T-helper 17 cell (primary cell): ENCODE measurements at places on chromosomes 3 and 15.
A peak's percentile ranks its signal among the peaks of the same experiment; 100 is the strongest.

DNA sequence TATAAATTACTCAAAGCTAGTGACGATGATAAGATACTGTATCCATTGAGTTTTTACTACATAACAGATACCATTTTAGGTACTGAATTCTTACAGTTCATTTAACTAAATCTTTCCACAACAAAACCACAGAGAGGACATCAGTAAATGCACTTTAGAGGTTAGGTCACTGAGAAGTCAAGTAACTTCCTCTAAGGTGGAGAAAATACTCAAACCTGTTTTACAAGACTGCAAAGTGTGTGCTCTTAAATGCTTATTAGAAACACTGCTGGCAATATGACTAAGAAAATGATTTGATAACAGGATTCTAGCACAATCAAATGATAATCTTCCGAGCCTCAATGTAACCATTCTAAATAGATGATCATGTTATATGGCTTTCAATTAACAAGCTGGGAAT is 99.4 kb downstream of the UBE3A start:
- no peaks in the 10 kb centered on the region for H3K27me3 ChIP-seq
- no peak for DNase-seq
- no peak overlapping the region for H3K27ac ChIP-seq

DNA sequence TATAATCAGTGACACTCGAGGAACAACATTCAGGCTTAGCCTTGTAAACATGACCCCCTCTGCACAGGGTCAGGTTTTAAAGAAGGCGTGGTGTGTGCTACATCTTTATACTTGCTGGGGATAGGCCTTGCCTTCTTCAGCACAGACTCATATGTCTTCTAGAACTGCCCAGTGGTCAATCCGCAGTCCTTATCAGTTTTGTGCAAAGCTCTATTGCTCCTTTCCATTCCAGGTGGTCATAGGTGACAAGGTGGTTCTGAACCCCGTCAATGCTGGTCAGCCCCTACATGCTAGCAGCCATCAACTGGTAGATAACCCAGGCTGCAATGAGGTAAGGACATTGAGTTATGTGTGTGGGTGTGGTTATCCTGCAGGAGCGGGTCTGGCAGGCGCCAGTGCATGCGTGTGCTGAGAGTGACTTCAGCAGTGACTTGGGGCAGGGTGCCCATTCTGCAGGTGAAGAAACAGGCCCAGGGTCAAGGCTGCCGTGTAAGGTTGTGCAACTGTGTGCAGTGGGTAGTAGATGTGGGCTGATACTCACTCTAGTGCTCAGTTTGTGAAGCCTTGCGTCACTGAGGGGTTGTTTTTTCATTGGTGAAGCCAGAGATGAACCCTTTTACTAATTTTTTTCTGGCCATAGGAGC is 150.9 kb downstream of the ITPR1 start:
- peak overlapping the region; percentile 32 for H3K27ac ChIP-seq
- no peak overlapping the region for H3K4me3 ChIP-seq
- DNase-seq, result no peak
- no peaks in the 10 kb centered on the region for H3K27me3 ChIP-seq

DNA sequence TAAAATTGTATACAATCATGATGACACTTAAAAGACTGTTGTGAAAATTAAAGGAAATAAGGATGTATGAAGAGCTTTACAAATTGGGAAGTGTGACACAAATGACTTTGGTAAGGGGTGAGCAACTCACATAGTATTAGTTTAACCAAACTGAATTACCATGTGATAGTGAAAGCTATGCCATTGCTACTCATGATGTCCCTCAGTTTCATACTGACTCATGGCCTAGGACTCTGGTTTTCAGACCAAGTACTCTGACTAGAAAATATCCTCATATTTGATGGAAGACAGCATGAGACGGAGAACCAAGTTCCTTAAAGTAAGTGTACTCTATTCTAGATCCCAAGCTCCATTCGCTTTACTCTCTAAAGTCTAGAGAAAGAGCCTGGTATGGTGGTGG is 203.2 kb upstream of the ICE2 start:
- H3K27ac ChIP-seq, result no peak overlapping the region
- no peaks in the 10 kb centered on the region for H3K27me3 ChIP-seq
- DNase-seq, result no peak
- peaks cover 2% of the 10 kb centered on the region for H3K36me3 ChIP-seq

DNA sequence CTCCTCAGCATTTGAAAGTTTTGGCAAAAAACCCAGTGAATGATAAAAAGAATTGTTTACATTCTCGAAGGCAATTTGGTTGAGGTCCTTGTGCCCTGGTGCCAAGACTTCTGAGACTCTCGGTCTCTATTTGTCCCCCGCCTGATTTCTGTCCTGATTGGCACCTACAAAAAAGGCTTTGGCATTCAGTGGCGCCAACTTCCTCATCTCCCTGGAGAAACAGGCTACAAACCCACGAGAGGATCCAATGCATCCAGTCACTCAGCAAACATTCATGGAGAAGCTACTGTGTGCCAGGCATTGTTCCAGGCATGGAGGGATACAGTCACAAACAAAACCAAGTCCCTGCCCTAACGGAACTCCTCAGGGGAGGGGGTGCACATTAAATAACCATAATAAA is 42.7 kb downstream of the HES1 start:
- DNase-seq, result no peak
- H3K27me3 ChIP-seq, result peaks cover 43% of the 10 kb centered on the region
- H3K4me1 ChIP-seq, result peaks cover 2% of the 10 kb centered on the region
- no peak overlapping the region for H3K27ac ChIP-seq
- no peak overlapping the region for H3K4me3 ChIP-seq
- peaks cover 2% of the 10 kb centered on the region for H3K36me3 ChIP-seq

DNA sequence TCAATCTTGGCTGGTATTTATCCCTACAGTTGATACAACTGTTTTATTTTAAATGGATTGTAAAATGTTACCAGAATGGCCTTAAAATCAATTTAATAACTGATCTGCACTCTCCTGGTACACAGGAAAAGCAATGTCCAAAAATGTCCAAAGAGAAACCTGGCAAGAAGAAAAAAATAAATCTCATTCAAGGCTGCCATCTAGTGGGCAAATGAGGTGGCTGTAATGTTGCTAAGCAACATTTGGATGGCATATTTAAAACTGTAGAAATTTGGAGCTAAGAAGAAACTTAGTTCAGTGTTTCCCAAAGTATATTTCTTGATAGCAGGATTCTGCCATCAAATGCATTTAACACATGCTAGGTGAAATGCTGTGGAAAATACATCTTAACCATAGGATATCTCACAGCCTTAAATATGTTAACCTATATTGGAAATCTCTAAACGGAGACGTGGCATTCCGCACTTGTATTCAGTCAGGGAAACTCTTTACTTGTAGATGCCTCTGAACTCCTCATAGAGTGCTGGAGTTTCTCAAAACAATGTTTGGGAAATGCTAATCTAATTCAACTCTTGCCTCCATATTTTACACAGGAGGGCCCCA is 216.8 kb downstream of the ERC2 start:
- peaks cover 12% of the 10 kb centered on the region for H3K27me3 ChIP-seq
- H3K27ac ChIP-seq, result no peak overlapping the region
- H3K36me3 ChIP-seq, result peaks cover 2% of the 10 kb centered on the region
- DNase-seq, result no peak

- DNase-seq, result no peak
- no peaks in the 10 kb centered on the region for H3K36me3 ChIP-seq
- H3K27ac ChIP-seq, result no peak within 1 kb of the TSS
- H3K27me3 ChIP-seq, result peaks cover 22% of the 10 kb centered on the region
- peaks cover 13% of the 10 kb centered on the region for H3K4me1 ChIP-seq
- peak within 1 kb of the TSS; percentile 55 for H3K4me3 ChIP-seq
These were observed at the start of gene TIMP4 for GRCh38 chr3:12158387-12159226. TIMP4 (minus strand) TSS chr3:12158912; CDS start chr3:12158840, 72 bp downstream.

DNA sequence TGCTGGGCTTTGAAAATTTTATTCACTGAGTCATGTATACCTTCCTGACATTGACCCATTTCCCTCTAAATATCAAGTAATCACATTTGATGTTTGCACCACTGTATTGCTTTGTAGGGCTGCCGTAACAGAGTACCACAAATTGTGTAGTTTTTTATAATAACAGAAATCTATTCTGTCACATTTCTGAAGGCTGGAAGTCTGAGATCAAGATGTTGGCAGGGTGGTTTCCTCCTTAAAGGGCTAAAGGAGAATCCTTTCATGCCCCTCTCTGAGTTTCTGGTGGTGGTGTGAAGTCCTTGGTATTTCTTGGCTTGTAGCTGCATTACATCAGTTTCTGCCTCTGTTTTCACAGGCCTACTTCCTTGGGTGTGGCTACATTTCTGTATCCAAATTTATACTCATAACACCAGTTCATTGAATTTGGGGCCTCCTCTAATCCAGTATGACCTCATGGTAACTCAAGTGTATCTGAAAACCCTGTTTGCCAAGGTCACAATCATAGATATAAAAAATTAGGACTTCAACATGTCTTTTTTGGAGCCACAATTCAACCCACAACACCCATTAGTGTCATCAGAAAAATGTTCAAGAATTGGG is 29.1 kb upstream of the ST6GAL1 start:
- peak overlapping the region; percentile 47 for H3K27ac ChIP-seq
- H3K4me1 ChIP-seq, result peaks cover 10% of the 10 kb centered on the region
- H3K27me3 ChIP-seq, result no peaks in the 10 kb centered on the region

DNA sequence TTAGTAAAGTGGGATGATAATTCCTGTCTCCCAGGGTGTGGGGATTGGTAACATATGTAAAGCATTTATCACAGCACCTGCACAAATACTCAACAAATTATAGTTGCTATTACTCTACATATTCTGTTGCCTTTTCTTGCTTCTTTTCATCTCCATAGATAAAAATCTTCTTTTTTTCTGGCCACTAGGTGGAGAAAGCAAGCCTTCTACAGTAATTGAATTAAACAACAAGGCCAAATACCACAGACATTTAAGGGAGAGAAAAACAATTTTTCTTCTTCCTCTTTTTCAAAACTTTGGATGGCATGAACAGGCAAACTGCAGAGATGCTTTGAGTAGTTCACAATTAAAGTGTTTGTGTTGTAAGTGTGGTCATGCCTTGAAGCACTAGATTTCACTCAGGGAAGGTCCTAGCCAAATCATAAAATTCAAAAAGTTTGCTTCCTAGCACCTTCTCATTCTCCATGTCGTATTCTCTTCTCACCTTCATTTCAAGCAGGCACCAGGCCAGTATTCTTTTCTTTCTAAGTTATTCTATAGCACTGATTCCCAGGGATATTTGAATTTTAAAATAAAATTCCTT is 493.4 kb upstream of the TGFBR2 start:
- peaks cover 4% of the 10 kb centered on the region for H3K4me1 ChIP-seq
- H3K4me3 ChIP-seq, result no peak overlapping the region
- peak overlapping the region; percentile 14 for H3K27ac ChIP-seq
- DNase-seq, result no peak
- peaks cover 29% of the 10 kb centered on the region for H3K27me3 ChIP-seq

DNA sequence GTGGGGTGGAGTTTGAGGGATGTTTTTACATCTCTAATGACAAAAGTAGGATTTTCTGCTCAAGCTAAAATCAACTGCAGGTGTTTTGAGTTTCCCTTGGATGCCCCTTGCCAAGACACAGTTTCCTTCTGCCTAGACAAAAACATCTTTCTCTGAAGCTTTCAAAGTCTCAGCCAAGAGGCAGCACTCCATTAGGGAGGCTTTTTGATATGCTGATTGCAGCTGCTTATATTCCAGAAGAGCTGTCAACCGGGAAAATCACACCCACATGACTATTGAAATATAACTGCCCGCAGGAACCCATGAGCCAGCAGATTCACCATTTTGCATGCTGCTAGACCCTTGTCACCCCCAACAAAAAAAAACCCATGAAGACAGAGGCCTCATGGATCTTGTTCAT is 27.5 kb upstream of the ZNF148 start:
- H3K4me1 ChIP-seq, result peaks cover 4% of the 10 kb centered on the region
- H3K36me3 ChIP-seq, result peaks cover 3% of the 10 kb centered on the region
- no peak overlapping the region for H3K27ac ChIP-seq

GRCh38 chr3:11651900-11652299 is 8.2 kb upstream of the VGLL4 start:
- H3K4me3 ChIP-seq, result no peak overlapping the region
- DNase-seq, result no peak
- H3K36me3 ChIP-seq, result no peaks in the 10 kb centered on the region
- H3K27me3 ChIP-seq, result no peaks in the 10 kb centered on the region

GRCh38 chr3:35183927-35184675 is 455.2 kb upstream of the ARPP21 start:
- H3K36me3 ChIP-seq, result no peaks in the 10 kb centered on the region
- H3K27me3 ChIP-seq, result no peaks in the 10 kb centered on the region
- no peak overlapping the region for H3K27ac ChIP-seq
- H3K4me3 ChIP-seq, result no peak overlapping the region
- no peak for DNase-seq

GRCh38 chr3:50262778-50263177 is 6.2 kb upstream of the SEMA3B start:
- H3K4me3 ChIP-seq, result no peak overlapping the region
- H3K27ac ChIP-seq, result peak overlapping the region; percentile 68
- H3K27me3 ChIP-seq, result no peaks in the 10 kb centered on the region
- H3K4me1 ChIP-seq, result peaks cover 7% of the 10 kb centered on the region
- no peak for DNase-seq
- no peaks in the 10 kb centered on the region for H3K36me3 ChIP-seq

GRCh38 chr15:58598829-58599210 is 150.7 kb downstream of the ADAM10 start:
- H3K36me3 ChIP-seq, result peaks cover 3% of the 10 kb centered on the region
- H3K4me1 ChIP-seq, result peaks cover 4% of the 10 kb centered on the region
- H3K4me3 ChIP-seq, result no peak overlapping the region
- no peaks in the 10 kb centered on the region for H3K27me3 ChIP-seq
- no peak for DNase-seq
- H3K27ac ChIP-seq, result no peak overlapping the region

DNA sequence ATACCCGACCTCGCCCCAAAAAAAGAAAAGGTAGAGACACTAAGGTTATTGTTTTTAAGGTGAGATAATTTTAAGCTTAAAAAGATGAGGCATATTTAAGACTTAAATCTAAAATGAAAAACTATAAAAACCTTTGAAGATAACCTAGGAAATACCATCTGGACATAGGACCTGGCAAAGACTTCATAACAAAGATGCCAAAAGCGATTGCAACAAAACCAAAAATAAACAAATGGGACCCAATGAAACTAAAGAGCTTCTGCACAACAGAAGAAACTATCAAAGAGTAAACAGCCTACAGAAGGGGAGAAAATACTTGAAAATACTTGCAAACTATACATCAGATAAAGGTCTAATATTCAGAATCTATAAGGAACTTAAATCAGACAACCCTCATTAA is 80.9 kb downstream of the TMCC1 start:
- H3K27me3 ChIP-seq, result no peaks in the 10 kb centered on the region
- DNase-seq, result no peak
- peaks cover 14% of the 10 kb centered on the region for H3K4me1 ChIP-seq
- peak overlapping the region; percentile 77 for H3K27ac ChIP-seq
- no peaks in the 10 kb centered on the region for H3K36me3 ChIP-seq

- H3K36me3 ChIP-seq, result no peaks in the 10 kb centered on the region
- H3K4me1 ChIP-seq, result no peaks in the 10 kb centered on the region
- no peak overlapping the region for H3K4me3 ChIP-seq
- H3K27me3 ChIP-seq, result no peaks in the 10 kb centered on the region
- DNase-seq, result no peak
These were observed 876.7 kb downstream of the NAALADL2 start for GRCh38 chr3:175735866-175736265.

- H3K27ac ChIP-seq, result no peak overlapping the region
- H3K4me1 ChIP-seq, result peaks cover 5% of the 10 kb centered on the region
- H3K27me3 ChIP-seq, result no peaks in the 10 kb centered on the region
- no peak overlapping the region for H3K4me3 ChIP-seq
- H3K36me3 ChIP-seq, result peaks cover 3% of the 10 kb centered on the region
These were observed 58.1 kb downstream of the RSRC1 start for GRCh38 chr3:158167737-158168557.
